ENCODE measurements at places on chromosomes 1 and 21.

- H3K4me3 ChIP-seq = no peak overlapping the region
- H3K27ac ChIP-seq = no peak overlapping the region
- no peaks in the 10 kb centered on the region for H3K27me3 ChIP-seq
- H3K4me1 ChIP-seq = no peaks in the 10 kb centered on the region
- no peak for DNase-seq
Measured at GRCh38 chr1:244494653-244495052, 33.6 kb downstream of the CATSPERE start.

DNA sequence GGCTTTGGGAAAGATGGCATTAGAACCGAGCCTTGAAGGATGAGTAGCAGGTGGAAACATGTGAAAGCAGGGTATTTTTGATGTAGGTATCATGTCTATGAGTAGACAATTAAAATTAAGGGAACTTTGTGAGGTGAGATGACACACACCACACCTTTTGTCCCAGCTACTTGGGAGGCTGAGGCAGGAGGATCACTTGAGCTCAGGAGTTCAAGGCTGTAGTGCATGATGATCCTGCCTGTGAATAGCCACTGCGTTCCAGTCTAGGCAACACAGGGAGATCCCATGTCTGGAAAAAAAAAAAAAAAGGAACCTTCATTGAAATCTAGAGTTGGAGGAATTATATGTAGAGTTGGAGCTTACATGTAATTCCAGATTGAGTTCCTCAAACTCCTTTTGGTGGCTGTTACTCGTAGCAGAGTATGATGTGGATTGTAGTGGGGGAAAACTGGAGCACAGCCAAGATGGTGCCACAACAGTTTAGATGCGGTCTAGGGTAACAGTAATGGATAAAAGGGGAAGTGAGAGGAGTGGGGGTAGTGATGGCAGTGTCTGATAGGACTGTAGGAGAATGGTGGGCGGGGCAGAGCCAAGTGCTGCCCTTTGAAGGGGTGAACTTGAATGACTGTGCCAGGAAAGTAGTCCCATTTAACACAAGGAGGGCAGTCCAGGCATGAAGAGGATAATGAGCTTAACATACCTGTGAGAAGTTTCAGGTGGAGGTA is 17.4 kb downstream of the AK4 start:
- peaks cover 3% of the 10 kb centered on the region for H3K27me3 ChIP-seq
- H3K4me1 ChIP-seq = no peaks in the 10 kb centered on the region
- no peak for DNase-seq
- no peak overlapping the region for H3K4me3 ChIP-seq
- no peak overlapping the region for H3K27ac ChIP-seq

- peaks cover 9% of the 10 kb centered on the region for H3K4me1 ChIP-seq
- peaks cover 31% of the 10 kb centered on the region for H3K27me3 ChIP-seq
- H3K4me3 ChIP-seq = peak overlapping the region; percentile 22
- H3K27ac ChIP-seq = no peak overlapping the region
- DNase-seq = no peak
Measured at GRCh38 chr1:201468501-201468843, 516 bp downstream of the PHLDA3 start.

DNA sequence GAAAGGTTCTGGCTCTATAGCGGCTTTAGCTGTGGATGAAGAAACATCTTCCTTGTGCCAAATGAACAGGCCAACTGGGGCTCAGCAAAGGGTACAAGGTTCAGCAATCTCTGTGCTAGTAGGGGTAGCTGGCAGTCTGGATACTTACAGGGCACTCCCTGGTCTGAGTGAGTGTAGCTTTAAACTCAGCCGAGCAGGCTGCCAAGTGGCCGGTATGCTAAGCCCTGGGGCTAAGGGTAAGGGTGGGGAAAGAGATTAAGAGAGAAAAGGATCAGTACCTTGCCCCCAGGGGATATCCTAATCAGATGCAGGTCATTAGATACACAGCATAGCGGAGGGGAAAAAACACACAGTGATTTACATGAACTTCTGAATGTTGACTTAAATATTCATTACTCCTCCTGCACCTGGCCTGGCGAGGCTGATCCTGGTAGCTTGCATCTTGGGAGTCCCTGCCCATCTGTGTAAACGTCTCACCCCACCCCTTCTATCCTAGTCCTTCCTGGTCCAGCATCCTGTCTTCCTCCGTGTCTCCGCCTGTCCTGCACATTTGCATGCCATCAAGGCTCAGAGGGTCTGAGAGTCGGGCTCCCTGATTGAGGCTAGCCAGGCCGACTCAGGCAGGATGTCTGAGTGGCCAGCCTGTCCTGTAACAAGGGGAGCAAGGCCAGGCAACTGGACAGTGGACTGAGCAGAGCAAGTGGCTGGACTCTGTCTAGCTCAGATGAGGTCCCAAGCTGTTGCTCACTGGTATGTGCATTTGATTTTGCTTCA is 39.5 kb upstream of the CNTN2 start:
- H3K36me3 ChIP-seq = no peaks in the 10 kb centered on the region
- no peaks in the 10 kb centered on the region for H3K4me1 ChIP-seq
- H3K27ac ChIP-seq = no peak overlapping the region
- H3K27me3 ChIP-seq = peaks cover 5% of the 10 kb centered on the region
- DNase-seq = no peak
- no peak overlapping the region for H3K4me3 ChIP-seq

DNA sequence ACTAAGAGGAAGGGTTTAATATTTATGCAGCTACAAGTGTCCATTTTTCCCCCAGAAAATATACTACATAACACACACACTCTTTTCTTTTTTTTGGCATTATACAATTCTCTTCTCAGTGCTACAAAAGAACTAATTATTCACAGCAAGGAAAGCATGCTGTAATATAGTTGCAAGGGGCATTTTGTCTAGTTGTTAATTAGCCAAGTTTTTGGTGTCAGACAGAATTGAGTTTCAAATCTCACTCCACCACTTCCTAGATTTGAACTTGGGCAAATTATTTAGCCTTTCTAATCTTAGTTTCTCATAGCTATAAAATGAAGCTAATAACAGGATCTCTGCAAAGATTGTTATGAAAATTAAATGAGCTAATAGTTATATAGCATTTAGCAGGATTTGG is 60.0 kb upstream of the VTCN1 start:
- H3K27ac ChIP-seq = no peak overlapping the region
- no peak overlapping the region for H3K4me3 ChIP-seq
- H3K27me3 ChIP-seq = no peaks in the 10 kb centered on the region
- DNase-seq = no peak

DNA sequence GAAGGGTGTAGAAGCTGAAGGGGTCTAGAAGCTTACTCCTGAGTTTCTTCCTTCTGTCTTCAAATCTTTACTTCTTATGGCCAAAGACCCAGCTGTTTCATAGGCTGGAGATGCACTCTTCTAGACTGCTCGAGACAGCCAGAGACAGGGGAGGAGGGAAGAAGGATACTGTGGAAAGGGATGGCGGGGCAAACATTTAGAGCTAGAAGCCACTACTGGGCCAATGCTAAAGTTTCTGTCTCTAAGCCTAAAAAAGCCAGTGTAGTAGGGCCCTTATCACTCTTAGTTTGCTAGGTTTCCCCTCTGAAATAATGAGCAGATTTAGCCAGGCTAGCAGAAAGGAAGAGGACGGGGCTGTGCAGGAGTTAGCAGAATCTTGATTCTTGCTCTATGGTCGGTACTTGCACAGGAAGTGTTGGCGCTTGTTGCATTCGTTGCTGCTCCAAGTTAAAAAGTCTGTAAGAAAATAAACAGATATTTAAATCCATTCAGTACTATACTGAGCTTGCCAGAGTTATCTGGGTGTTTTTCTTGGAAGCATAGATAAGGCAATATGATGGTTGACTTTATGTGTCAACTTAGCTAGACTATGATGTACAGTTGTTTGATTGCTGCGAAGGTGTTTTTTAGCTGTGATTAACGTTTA is 16.9 kb downstream of the REG4 start:
- no peak overlapping the region for H3K4me3 ChIP-seq
- no peaks in the 10 kb centered on the region for H3K4me1 ChIP-seq
- H3K27ac ChIP-seq = no peak overlapping the region
- H3K36me3 ChIP-seq = no peaks in the 10 kb centered on the region

DNA sequence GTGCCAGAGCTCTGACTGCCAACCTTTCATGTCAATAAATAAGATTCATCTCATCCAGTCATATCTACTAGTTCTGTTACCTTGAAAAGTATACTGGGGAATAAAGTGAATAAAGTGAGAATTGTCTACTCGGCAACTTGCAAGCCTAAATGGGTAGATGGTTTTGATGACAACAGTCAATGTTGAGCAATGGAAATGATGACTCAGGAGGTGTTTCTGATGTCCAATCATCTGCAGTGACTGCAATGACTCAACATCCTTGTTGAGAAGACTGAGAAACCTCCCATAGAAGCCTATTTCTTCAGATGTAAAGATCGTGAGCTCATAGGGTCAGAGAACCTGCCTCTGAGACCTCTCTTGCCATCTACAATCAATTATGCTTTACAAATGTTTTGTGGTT is 276.4 kb downstream of the SPATA17 start:
- H3K27me3 ChIP-seq = no peaks in the 10 kb centered on the region
- H3K27ac ChIP-seq = no peak overlapping the region
- no peaks in the 10 kb centered on the region for H3K4me1 ChIP-seq
- H3K36me3 ChIP-seq = no peaks in the 10 kb centered on the region
- no peak for DNase-seq
- H3K4me3 ChIP-seq = no peak overlapping the region

DNA sequence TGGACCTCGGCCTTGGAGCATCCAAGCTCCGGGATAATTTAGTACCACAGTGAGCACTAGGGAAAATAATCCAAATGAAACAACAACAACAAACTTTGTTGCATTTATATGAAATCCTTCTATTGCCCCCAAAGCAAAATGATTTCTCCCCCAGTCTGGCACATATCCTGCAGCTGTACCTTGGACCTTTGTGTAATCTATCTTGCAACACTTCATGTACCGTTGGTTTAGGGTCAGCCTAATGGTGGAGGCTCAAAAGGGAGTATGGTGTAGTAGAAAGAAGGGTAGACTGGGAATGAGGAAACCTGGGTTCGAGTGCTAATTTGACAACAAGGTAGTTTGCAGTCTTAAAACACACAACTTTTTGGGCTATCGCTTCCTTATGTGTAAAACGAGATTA is 12.1 kb downstream of the GREM2 start:
- no peaks in the 10 kb centered on the region for H3K36me3 ChIP-seq
- no peaks in the 10 kb centered on the region for H3K27me3 ChIP-seq
- DNase-seq = no peak
- no peak overlapping the region for H3K27ac ChIP-seq
- no peaks in the 10 kb centered on the region for H3K4me1 ChIP-seq
- H3K4me3 ChIP-seq = no peak overlapping the region

GRCh38 chr1:33176362-33176850 is 5.4 kb downstream of the TRIM62 start:
- DNase-seq = no peak
- H3K27me3 ChIP-seq = no peaks in the 10 kb centered on the region
- H3K4me1 ChIP-seq = peaks cover 24% of the 10 kb centered on the region
- no peak overlapping the region for H3K4me3 ChIP-seq

- H3K4me3 ChIP-seq = no peak overlapping the region
- no peaks in the 10 kb centered on the region for H3K36me3 ChIP-seq
- H3K27me3 ChIP-seq = no peaks in the 10 kb centered on the region
Measured at GRCh38 chr21:14842601-14843000, 222.2 kb downstream of the NRIP1 start.

DNA sequence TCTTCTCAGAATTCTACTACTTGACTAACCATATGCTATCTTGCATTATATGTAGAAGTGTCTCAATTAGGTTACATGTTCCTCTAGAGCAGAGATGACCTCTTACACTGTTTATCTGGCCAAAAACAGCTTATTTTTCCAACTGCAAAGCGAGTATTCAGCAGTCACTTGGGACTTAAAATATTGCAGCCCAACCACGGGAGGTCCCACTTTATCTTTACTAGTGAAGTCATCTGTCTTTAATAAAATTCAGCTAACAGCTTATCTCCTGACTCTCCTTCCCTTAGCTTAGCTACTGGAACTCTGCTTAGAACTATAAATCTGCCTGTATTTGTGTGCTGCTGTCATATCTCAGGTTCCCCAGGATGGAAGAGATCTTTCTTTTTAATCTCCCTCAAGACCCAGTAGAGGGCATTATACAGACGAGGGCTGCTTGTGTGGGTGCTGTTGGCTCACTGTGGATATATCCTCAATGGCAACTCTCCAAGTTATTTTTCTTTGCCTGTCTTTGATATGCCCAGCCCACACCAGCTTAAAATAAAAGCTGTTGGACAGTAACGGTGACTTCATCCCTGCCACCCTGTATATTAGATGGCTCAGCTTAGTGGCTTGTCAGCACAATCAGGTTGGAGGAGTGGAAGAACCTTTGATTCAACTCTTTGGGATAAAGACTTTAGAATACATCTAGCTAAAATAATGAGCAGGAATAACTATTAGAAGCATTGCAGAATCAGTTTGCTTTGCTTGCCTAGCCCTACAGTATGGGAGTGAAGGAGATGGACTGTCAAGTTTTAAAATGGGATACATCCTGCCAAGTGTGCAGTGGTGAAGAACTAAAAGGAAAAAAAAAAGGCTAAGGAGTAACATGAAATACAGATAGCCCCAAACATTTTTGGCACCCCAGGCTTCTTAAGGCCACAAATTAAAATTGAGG is 9.6 kb downstream of the ENSA start:
- no peak overlapping the region for H3K27ac ChIP-seq
- DNase-seq = peak; percentile 36
- no peaks in the 10 kb centered on the region for H3K27me3 ChIP-seq

DNA sequence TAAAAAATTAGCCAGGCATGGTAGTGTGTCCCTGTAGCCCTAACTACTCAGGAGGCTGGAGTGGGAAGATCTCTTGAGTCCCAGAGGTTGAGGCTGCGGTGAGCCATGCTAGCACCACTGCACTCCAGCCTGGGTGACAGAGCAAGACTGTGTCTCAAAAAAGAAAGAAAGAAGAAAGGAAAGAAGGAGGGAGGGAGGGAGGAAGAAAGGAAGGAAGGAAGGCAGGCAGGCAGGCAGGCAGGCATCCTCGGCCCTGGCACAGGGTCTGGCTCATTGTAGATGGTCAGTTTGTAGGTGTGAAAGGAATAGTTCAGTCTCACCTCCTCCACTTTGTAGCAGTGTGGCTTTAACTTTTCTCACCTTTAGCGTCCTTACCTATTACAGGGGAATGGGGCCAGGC is 25.0 kb downstream of the NAV1 start:
- H3K36me3 ChIP-seq = no peaks in the 10 kb centered on the region
- DNase-seq = no peak
- H3K4me1 ChIP-seq = peaks cover 4% of the 10 kb centered on the region
- H3K27me3 ChIP-seq = no peaks in the 10 kb centered on the region

- H3K4me3 ChIP-seq = no peak overlapping the region
- H3K36me3 ChIP-seq = no peaks in the 10 kb centered on the region
- no peak overlapping the region for H3K27ac ChIP-seq
- no peak for DNase-seq
- no peaks in the 10 kb centered on the region for H3K4me1 ChIP-seq
Measured at GRCh38 chr1:29496701-29497100, 260.4 kb downstream of the PTPRU start.

DNA sequence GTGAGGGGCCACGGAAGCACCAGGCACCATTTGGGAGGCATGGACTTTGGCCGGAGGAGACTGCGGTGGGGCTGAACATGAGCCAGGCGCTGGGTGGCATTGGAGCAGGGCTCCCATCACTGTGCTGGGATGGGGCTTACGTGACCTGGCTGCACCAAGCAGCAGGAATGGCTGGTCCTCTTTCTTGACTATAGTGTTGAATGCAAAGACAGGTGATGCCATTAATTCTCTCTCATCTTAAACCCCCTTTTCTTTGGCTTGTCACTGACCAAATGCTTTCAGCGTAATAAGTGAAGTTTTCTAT is 447.9 kb downstream of the CAMTA1 start:
- peaks cover 14% of the 10 kb centered on the region for H3K27me3 ChIP-seq
- DNase-seq = no peak
- H3K4me1 ChIP-seq = no peaks in the 10 kb centered on the region
- no peak overlapping the region for H3K27ac ChIP-seq
- no peak overlapping the region for H3K4me3 ChIP-seq
- H3K36me3 ChIP-seq = no peaks in the 10 kb centered on the region

GRCh38 chr1:68016381-68016780 is 34.0 kb downstream of the DIRAS3 start:
- no peak overlapping the region for H3K4me3 ChIP-seq
- no peaks in the 10 kb centered on the region for H3K4me1 ChIP-seq
- no peak overlapping the region for H3K27ac ChIP-seq
- H3K27me3 ChIP-seq = no peaks in the 10 kb centered on the region
- no peaks in the 10 kb centered on the region for H3K36me3 ChIP-seq
